ENCODE measurements at places on chromosomes 7 and 10.

GRCh38 chr7:23246555-23246954, at the start of gene GPNMB:
TSS of gene GPNMB (plus strand) at chr7:23246775. CDS start at chr7:23246858, 83 bp downstream.
- no peak for DNase-seq

DNA sequence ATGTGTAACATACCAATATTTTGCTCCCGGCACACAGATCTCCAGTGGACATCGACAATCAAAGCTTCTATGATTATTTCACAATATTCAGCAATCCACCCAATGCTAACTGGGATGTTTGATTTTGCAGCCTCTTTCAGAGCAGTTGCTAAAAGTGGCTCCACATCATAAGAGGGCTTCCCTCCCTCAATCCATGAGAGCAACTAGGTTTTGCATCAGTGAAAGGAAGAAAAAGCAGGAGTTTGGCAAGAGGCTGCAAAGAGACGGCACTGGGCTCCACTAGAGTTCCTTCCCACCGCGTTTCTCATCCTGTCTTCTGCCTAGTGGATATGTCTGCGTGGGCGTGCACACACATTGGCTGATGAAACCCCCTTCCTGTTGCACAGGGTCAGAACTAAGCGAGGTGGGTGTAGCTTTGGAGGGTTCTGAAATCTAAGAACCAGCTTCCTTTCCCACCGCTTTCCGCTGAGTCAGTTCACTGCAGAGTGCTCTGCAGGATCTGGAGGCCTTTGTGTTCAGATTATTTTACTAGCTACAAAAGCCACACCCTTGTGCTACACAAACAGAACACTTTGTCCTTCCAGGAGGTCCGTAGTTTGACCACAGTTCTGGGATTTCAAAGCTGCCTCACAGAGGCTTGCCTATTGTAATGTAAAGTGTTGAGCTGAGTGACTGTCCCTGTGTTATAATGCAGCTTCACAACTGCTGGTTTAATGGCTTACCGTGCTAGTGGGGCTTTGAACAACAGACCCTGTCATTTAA, 28.1 kb downstream of the ARL4A start:
- DNase-seq = peak; percentile 77

GRCh38 chr10:113987805-113988204, 55.9 kb upstream of the ADRB1 start:
- DNase-seq = no peak

- no peak for DNase-seq
Observed at GRCh38 chr7:47771336-47771989, 176.8 kb downstream of the PKD1L1 start.

GRCh38 chr7:116924741-116925140, 28.6 kb upstream of the ST7 start:
- no peak for DNase-seq

DNA sequence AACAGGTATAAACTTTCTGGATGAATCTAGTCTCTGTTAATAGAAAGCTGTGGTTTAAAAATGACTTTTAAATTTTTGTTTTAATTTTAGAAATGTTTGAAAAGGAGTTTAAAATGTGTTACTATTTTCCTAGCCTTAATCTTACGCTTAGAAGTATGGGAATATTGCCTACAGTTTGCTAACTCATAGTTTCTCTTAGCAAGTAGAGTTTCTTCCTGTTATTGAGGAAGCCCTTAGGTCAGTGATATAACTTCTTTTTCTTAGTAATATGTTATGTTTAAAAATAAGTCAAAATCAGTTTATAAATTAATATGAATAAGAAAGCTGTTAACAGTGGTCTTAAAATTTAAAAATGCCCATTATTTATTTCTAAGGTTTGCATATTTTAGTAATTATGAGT, 3.1 kb downstream of the STARD3NL start:
- DNase-seq = no peak

DNA sequence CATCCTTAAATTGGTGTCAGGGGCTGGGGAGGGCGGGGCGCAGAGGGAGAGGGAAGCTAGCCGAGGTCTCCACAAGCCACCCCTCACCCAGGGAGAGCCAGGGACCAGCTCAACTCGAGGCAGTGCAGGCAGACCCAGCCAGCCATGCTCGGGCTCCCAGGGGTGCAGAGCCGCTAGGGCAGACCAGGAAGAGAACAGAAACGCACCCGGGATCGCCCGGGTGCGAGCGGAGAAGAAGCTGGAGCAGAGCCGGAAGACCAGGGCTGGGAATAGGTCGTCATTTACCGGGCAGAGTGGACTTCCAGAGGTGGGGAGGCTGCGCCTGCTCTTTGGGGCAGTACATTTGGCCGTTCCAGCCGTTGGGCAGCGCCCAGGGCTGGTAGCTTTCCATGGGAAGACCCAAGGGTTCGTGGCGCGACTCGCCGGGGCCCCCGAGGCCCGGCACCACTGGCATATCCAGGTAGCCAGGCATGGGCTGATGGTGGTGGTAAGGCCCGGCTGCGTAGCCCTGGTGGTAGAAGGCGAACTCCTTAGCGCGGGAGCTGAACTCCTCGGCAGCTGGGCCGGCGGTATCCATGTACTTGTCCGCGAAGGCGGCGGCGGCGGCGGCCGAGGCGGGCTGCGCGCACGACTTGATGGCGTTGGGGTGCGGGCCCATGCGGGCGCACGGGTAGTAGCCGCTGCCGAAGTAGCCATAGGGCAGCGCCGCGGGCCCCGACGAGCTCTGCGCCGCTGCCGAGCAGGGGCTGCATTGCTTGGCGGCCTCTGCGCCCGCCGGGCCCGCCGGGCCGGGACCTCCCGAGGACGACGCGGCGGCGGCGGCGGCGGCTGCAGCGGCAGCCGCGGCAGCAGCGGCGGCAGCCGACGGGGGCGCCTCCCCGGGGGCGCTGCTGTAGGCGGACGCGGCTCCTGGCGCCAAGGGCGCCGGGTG, 755 bp downstream of the HOXA13 start:
- DNase-seq = no peak
